ENCODE measurements at places on chromosomes 6 and 20. TPM values are rescaled to one million over a fixed set of nuclear protein-coding genes. Genes with fewer than 3 reads are reported as not detected.

The ADGRF1 gene
- total RNA-seq = not detected

The SLC25A27 gene
- total RNA-seq = 3.4 TPM

The SRXN1 gene
- 29.7 TPM for total RNA-seq

The BMP2 gene
- 11.1 TPM for total RNA-seq

The ANKRD66 gene
- not detected for total RNA-seq

The PIGT gene
- total RNA-seq = 92.7 TPM

The C20orf141 gene
- total RNA-seq = not detected

The FOXF2 gene
- total RNA-seq = not detected

The REM1 gene
- not detected for total RNA-seq

The TUBB1 gene
- total RNA-seq = not detected

The PRICKLE4 gene
- total RNA-seq = 2.2 TPM

The IL20RA gene
- not detected for total RNA-seq

The SEMG1 gene
- not detected for total RNA-seq

The SNAP91 gene
- 0.72 TPM for total RNA-seq

The ADGRB3 gene
- total RNA-seq = not detected

The DEFB132 gene
- not detected for total RNA-seq

The CST9 gene
- total RNA-seq = not detected

The ABT1 gene
- 18.5 TPM for total RNA-seq

The CLVS2 gene
- total RNA-seq = not detected

The MCM3 gene
- total RNA-seq = 81.6 TPM

The TREML4 gene
- not detected for total RNA-seq

The SH3BGRL2 gene
- total RNA-seq = 10.7 TPM

The OR11A1 gene
- not detected for total RNA-seq

The KHDC1 gene
- 3.3 TPM for total RNA-seq

The PRRT1 gene
- total RNA-seq = 1.3 TPM

The DDRGK1 gene
- 52.2 TPM for total RNA-seq

The COL11A2 gene
- total RNA-seq = 1.7 TPM

The CALHM5 gene
- 6.6 TPM for total RNA-seq

The AVP gene
- not detected for total RNA-seq

The TMEM244 gene
- not detected for total RNA-seq

The SLC35B3 gene
- total RNA-seq = 21.5 TPM

The KCNG1 gene
- 1.1 TPM for total RNA-seq

The SLC22A1 gene
- not detected for total RNA-seq

The EYS gene
- total RNA-seq = 0.27 TPM

The ZNF343 gene
- total RNA-seq = 7.9 TPM

The SEL1L2 gene
- not detected for total RNA-seq

The RIPOR2 gene
- total RNA-seq = not detected

The BTNL2 gene
- total RNA-seq = not detected

The ENTPD6 gene
- 51.2 TPM for total RNA-seq

The DUSP15 gene
- not detected for total RNA-seq

The FOXA2 gene
- total RNA-seq = not detected

Measured in endothelial cell of umbilical vein (primary cell).